Lung (tissue), 17 donors: ENCODE measurements at places on chromosomes 12 and 14. TPM values are rescaled to one million over a fixed set of nuclear protein-coding genes. Genes with fewer than 3 reads are reported as not detected.
A peak's percentile ranks its signal among the peaks of the same experiment; 100 is the strongest.

OR4E2 gene
- total RNA-seq = not detected

DNA sequence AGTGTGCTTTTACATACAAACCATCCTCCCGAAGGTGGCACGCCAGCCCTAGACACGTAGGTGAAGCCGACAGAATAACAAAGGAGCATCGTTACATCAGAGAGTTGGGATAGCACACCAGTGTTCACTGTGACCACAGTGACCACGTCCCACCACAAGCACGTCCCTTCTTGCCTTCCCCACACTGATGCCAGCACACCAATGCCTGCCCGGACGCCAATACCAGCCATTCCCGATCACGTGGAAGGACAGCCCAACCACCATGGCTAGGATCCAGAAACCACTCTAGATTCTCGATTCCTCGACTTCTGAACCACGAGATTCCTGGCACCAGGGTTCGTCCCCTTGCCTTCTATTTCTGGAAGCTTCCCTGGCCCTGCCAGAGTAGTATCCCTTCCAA lies 48.0 kb upstream of the GPR68 start:
- no peak for DNase-seq

DNA sequence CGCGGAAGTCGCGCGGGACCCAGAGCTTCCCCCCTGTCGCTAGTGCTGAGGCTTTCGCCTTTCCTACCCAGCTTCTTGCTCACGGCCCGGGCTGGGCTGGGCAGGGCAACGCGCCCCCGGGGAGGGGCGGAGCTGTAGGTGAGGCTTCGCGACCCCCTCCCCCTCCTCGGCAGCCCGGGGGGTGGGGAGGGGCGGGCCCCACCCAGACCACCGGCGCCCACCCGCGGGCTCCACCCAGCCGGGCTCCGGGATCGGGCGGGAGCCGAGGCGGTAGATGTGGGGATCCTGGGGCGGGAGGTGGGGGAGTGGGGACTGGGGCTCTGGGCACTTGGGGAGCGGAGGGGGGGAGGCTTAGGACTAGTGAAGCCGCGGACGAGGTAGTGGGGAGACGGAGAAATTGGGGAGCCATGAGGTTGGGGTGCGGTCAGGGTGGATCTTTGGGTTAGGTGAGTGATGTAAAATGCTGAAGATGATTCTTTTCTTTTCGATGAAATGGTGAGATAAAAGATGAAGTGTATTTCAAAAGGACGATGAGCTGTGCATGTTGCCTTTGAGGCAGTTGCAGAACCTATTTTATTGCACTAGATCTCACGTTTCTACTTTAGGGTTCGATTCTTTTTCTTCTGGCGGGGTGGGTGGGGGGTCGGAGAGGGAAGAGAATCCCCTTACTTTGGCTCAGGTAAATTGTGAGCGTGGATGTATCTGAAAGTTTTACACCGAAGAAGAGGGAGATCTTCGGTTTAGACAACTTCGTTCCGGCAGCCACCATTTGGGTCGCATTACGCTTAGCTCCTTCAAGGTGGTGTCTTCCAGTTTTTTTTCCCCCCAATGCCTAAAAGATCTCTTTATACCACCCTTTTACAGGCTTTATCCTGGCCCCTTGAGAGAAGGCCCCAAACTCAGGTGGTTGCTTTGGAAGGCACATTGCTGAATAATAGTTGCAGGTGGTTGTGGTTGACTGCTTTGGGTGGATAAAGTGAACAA lies 619 bp downstream of the ERC1 start:
- peak; percentile 19 for DNase-seq

DNA sequence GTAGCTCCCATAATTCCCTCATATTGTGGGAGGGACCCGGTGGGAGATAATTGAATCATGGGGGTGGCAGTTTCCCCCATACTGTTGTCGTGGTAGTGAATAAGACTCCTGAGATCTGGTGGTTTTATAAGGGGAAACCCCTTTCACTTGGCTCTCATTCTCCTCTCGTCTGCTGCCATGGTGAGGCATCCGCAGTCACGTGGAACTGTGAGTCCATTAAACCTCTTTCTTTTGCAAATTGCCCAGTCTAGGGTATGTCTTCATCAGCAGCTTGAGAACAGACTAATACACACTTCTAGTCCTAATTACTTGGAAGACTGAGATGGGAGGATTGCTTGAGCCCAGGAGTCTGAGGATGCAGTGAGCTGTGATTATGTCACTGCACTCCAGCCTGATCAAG lies 64.4 kb downstream of the TMX1 start:
- no peak for DNase-seq

- no peak for DNase-seq
Measured at GRCh38 chr12:104930388-104931326, 27.4 kb downstream of the SLC41A2 start.

- no peak for DNase-seq
Measured at GRCh38 chr12:10709808-10710207, 13.3 kb downstream of the YBX3 start.
